ENCODE measurements at places on chromosomes 5 and 9. TPM values are rescaled to one million over a fixed set of nuclear protein-coding genes. Genes with fewer than 3 reads are reported as not detected.

The FOXD4L5 gene
- not detected for total RNA-seq

The ITGA2 gene
- total RNA-seq, result 0.11 TPM

The DRD1 gene
- total RNA-seq, result not detected

The TRAF2 gene
- total RNA-seq, result 10.6 TPM

The ENTPD2 gene
- total RNA-seq, result not detected

The SAXO1 gene
- total RNA-seq, result 0.34 TPM

The TXNDC8 gene
- not detected for total RNA-seq

GRCh38 chr5:14251733-14252132, 108.6 kb downstream of the TRIO start:
- no peak for DNase-seq

DNA sequence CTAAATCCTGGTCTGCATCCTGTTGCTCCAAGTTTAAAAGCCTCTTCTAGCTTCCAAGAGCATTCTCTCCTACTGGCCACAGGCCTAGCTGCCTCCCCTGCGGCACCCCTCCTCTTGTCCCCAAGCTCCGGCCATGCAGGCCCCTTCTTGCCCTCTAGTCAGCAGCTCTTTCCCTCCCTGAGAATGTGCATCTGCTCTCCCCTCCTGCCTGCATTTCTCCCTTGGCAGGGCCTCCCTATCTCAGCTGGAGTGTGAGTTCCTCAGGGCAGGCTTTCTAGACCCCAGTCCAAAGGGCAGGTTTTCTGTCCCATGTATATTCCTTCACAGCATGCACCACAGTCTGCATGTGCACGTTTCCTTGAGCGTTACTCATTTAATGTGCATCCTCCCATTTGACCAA, 24.6 kb upstream of the BARX1 start:
- no peak for DNase-seq

DNA sequence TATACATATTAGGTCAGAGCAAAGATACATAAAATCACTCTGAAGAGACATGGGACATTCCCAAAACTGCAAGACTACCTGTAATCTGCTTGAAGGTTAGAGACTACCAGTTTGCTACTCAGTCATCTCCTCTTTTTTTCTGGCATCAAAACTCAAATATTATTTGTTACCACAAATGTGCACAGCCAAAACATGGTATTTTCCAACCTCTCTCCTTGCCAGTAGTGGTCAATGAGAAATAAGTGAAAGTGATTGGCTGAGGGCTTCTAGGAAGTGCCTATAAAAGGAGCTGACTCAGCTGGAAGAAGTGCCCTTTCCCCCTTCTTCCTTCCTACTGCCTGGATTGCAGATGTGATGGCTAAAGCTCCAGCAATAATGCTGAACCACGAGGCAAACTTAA, 13.8 kb downstream of the GZMK start:
- DNase-seq, result no peak

DNA sequence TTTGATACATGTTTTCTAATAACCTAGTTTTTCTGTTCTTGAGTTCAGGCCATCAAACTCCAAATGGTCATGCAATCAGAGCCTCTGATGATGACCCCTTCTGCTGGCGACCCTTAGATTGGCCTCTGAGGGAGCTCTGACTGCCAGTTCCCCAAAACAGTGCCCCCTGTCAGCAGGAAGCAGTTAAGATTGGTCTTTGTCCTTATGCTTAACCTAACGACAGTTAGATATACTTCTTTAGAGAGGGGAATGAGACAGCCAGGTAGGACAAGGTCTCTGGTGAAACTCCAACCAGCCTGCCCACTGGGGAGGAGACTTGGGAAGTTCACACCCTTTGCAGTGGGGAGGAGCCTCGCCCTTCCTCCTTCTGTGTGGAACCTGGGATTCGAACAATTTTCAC, 390.4 kb upstream of the KIF2A start:
- DNase-seq, result no peak

- peak; percentile 15 for DNase-seq
Observed at GRCh38 chr9:135992486-135993408, 31.6 kb upstream of the UBAC1 start.

DNA sequence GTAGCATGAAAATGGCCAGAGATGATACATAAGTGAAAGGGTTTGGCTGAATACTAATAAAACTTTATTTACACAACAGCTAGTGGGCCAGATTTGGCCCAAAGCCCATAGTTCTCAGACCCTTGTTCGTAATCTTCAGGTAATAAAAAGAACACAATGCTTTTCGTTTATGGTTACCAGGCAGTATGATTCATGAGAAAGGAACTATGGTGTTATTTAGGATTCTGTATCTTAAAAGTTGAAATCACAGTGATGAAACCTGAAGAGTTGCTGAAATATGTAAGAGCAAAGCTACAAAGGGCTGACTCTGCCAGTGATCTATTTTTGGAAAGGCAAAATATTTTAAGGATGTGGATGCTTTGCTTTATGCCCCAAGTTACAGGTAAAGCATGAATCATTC, 192.7 kb downstream of the SMC2 start:
- no peak for DNase-seq
